ENCODE measurements at places on chromosomes 13 and 19.
A peak's percentile ranks its signal among the peaks of the same experiment; 100 is the strongest.

GRCh38 chr13:42110410-42111155, 62.1 kb downstream of the DGKH start:
- no peak for DNase-seq

DNA sequence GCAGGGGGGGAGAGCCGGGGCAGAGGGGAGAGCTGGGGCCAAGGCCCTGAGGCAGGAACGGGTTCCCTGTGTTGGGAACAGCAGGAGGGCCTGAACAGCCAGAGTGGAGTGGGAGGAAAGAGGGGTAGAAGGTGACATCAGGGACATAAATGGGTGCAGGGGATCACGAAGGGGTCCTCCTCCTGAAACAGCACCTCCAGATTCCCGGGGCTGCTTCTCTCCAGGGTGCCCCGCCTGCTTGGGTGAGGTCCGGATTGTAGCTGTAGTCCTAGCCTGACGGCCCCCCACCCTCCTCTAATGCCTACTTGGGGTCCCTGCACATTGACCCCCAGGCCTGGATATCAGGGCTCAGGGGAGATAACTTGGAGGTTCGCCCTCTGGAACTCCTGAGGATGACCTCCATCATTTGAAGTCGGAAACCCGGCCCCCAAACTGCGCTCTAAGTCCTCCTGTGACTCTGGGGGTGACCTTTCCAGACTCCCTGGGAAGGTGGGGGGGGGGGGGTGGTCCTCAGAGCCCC, 473 bp upstream of the SCN1B start:
- no peak for DNase-seq

- peak; percentile 19 for DNase-seq
These were observed 19.0 kb downstream of the FNDC3A start for GRCh38 chr13:48994706-48995105.

- DNase-seq = no peak
These were observed 567 bp upstream of the B3GNT3 start for GRCh38 chr19:17794412-17794730.

GRCh38 chr19:42850981-42851717, 28.4 kb downstream of the PSG1 start:
- DNase-seq = no peak

- DNase-seq = no peak
These were observed 17.0 kb downstream of the LYL1 start for GRCh38 chr19:13085666-13086065.

GRCh38 chr19:28537079-28537478, 675.9 kb downstream of the UQCRFS1 start:
- DNase-seq = no peak

DNA sequence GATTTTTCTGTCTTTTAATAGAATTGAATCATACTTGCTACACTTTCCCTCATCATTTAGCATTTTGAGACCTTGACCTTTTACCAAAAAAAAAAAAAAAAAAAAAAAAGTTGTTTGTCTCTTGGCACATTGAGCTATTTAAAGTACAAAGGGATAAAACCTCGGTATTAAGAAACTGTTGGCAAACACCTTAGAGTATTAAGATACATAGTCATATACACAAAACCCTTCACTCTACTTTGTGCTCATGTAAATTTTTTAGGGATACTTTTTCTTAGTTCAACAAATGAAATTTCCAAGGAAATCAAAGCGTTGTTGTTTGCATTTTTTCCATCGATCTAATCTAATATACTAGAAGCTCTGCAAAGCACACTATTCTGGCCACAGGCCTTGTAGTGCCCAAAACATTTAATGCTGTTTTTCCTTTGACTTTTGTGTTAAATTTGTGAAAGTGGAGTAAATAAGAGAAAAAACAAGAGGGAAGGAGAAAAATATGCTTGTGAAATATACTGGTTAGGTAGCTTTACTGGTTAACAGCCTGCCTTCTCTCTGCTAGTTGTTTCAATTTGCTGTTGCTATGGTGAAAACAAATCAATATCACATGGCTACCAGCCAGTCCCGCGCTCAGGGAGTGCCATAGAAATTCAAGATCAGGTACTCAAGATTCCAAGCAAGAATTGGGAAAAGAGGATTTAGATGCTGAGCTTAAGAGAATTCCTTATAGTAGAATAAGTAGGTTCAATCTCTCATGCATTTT, 2.6 kb downstream of the MBNL2 start:
- no peak for DNase-seq

DNA sequence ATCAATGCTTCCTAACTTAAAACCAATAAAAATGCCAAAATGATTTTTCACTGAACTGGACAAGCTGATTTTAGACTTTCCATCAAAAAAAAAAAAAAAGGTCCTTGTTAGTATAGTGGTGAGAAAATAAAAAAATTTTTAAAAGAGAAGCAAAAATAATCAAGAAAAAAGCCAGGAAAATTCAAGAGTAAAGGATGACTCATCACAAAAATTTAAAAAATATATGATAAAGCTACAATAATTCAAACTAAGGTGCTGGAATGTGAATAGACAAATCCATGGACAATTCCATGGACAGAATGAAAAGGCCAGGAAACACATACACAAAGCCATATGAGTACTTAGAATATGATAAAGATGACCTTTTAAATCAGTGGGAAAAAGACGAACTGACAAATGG, 26.1 kb downstream of the ALG5 start:
- no peak for DNase-seq

GRCh38 chr13:106083620-106084350, 451.7 kb downstream of the EFNB2 start:
- DNase-seq = no peak

- no peak for DNase-seq
These were observed at the start of gene CCDC8 for GRCh38 chr19:46413262-46414031. Gene CCDC8 (minus strand): TSS chr19:46413564. CDS start chr19:46412810, 754 bp downstream.

DNA sequence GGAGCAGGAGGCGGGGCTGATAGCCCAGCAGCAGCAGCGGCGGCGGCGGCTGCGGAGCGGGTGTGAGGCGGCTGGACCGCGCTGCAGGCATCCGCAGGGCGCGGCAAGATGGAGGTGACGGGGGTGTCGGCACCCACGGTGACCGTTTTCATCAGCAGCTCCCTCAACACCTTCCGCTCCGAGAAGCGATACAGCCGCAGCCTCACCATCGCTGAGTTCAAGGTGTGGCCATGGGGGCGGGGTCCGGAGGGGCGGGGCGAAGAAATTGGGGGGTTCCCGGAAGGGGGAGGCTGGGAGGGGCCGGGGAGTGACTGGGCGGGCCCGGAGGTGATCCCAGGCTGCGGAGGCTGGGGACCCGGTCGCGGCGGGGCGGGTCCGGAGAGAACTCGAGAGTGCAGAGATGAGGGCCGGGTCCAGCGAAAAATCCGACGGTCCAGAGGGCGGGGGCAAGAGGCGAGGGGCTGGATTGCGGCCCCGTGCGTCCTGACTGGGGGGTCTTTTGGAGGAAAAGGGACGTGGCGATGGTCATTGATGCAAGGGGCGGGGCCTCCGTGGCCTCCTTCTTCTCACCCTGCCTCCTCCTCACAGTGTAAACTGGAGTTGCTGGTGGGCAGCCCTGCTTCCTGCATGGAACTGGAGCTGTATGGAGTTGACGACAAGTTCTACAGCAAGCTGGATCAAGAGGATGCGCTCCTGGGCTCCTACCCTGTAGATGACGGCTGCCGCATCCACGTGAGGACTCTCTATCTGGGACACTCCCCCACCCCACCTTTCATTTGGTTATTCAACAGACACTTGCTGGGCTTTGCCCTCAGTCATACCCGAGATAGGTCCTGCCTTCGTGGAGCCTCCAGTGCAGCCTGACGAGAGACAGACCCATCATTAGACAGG, at the start of gene TBCB:
Gene TBCB (plus strand): TSS at position 16 of the 891 bp plus-strand sequence. CDS start 93 bp downstream, at position 109.
- DNase-seq = no peak

- DNase-seq = no peak
These were observed 31.5 kb upstream of the IRS2 start for GRCh38 chr13:109817591-109818535.

- DNase-seq = no peak
These were observed 339.1 kb downstream of the ZNF536 start for GRCh38 chr19:30711296-30711695.

GRCh38 chr13:74825152-74825937, 656.6 kb downstream of the TBC1D4 start:
- no peak for DNase-seq

DNA sequence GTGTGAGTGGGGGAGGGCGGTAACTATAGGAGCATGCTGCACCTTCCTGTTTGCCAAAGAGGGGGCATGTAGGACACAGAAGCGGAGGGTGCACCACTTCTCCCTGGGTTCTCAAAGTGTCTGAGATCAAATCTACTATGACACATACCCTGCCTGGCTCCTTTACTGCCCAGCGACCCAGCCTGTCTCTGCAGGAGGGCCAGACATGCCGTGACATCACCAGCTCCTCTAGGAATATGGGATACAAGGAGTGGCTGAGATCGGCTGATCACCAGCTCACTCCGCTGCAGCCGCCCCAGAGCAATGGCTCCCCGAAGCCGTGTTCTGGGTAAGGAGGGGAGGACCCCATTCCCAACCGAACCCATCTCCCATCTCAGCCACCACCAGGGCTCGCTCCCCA, 16.4 kb upstream of the IGFL1 start:
- no peak for DNase-seq

DNA sequence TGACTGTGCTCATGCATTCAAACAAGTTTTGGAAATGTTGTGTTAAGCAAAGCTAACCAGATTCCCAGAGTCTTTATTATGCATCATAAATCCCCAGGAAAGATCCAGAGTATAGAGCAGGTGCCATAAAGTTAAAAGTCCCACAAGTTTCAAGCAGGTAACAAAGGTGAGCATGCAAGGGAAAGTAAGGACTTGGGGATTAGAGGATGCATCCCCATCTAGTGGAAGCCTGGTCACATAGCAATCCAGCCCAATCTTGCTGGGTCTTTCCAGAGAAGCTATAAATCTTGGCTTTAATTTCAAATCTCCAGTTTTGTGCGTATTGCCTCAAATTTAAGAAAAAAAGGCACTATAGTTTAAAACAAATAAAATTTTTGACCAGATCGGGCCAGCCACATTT, 72.7 kb downstream of the ZNF254 start:
- no peak for DNase-seq

DNA sequence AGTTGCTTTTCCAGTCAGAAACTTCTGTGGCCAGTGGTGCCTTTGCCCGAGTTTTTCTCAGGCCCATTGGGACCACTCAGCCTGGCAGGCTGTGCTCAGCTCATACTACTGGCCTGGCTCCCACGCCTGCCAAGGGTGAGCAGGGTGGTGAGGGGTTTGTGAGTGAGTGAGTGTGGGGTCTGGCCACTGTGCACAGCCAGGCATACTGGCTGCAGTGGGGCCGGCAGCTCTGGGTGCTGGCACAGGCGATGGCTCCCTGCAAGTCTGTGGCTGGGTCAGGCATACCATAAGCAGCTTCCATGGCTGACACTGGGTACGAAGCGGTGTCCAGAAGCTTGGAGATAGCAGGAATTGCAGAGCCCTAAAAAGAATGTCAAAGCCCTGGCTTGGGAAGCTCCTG, 161.0 kb downstream of the SLITRK6 start:
- no peak for DNase-seq

DNA sequence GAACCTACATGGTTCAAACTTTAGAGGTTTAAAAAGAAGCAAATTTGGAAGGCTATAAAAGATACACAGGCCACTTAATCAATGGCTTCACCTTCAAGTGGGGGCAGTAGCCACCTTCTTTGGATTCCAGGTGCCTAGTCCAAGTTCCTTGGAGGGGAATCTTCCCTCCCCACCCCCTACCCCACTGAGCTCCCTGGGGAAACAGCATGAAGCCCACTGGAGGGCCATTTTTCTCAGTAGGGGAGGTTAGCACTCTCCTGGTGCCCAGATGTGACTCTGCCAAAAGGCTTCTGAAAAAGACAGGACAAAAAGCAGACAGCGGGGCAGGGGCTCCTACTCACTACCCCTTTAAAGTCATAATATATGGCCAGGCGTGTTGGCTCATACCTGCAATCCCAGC, 93.9 kb downstream of the KCTD15 start:
- DNase-seq = no peak

DNA sequence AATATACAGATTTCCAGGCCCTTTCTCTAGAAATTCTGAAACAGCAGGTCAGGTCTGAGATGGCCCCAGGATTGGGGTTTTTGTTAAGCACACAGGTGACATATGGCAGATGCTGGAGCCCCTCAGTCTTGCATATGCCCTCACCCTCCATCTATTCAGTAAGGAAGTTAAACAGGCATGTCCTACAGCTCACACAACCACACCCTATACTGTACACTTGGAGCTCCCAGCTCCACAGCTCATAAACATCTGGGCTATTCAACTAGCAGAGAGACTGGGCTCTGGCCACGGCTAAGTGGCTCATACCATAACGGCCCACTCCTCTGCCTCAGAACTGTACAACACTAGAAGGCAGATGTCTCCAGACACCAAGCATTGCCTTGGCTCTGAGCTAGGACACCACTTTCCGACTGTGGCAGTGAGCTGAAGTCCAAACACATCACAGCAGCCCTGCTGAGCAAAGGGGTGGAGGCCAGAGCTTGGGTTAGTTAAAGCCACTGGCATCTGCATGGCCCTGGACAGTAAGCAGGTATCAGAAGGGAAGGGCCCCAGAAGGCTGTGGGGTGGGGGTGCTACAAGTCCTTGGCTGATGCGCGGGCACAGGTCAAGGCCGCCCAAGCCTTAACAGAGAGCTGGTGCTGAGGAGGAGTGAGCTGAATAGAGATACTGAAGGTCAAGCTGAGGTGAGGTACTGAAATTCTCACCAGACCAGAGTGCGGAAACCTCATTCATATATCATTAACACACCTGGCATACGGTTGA, 79.1 kb downstream of the ABCC4 start:
- DNase-seq = no peak

DNA sequence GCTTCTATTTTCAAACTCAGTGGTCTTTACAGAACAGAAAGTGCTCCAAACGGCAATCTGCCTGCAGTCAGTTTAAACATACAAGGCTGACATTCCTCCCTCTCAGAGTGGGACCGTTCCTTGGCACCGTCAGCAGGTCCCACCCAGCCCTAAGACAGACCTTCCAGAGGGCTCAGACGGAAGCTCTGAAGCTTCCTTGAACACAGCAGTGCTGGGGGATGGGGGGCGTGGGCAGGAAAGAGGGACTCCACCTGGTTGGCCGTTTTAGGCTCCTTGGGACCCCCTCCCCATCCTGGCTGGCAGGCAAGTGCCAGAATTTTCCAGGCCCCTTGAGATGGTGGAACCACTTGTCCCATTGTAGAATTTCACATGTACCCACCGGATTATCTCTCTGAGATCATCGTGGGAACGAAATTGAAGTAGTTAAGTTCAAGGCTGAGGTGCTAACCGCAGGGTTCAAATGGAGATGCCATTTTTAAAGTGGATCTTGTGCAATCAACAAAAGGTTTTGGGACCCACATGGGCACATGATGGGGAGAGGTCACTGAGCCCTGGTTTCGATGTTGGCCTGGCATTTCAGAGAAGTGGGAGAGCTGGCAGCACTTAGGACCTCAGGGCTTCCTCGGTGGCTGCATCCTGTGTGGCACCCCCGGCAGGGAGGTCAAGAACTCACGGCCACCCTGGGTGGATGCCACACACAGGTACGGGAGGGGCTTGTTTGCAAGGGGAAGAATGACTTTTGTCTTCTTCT, 46.2 kb downstream of the KLF2 start:
- DNase-seq = no peak

- DNase-seq = no peak
These were observed 2.1 kb upstream of the PTPRS start for GRCh38 chr19:5342573-5343201.
